Stromal cell of bone marrow (primary cell): ENCODE measurements at places on chromosomes 4 and X.

DNA sequence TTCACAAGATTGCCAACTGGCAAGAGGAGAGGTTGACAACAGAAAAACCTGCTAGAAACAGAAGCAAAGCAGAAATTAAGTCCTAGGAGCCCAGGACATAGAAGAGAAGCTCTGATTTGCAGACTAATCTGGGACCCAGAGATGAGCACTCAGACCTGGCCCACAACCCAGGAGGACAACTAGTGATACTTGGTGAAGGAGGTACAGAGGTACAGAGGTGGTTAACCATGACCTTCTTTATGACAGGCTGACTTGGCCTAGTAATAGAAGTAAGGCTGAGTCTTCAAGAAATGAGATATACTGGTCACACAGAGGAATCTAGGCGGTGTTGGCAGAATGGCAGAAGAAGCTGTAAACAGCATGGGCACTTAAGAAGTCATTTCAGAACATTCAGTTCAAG, 43.6 kb downstream of the ANXA5 start:
- no peak for DNase-seq

GRCh38 chr4:145851511-145852201, 87.0 kb downstream of the ZNF827 start:
- no peak for DNase-seq

DNA sequence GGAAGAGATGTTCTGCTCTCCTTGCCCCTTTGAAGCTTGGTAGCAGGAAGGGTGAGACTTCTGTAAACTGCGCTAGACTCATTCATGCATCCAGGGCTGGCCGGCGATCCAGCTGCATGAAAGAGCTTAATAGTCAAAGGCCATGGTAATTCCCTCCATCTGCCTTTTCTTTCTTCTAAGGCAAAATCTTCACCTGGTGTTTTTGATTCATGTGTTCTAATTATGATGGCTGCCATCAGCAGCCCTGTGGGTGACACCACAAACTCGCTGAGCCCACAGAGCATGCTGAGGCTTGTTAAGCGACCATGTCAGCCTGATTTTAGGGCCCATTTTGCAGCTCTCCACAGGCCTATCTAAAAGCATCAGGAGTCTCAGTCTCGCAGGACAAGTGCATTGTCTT, 450.1 kb upstream of the TENM3 start:
- no peak for DNase-seq

GRCh38 chr4:41009411-41009810, 204.9 kb downstream of the APBB2 start:
- peak; percentile 64 for DNase-seq

GRCh38 chr4:154741922-154742850, 1.6 kb upstream of the LRAT start:
- no peak for DNase-seq

- no peak for DNase-seq
These were observed 124.3 kb upstream of the UGT8 start for GRCh38 chr4:114474188-114474800.

DNA sequence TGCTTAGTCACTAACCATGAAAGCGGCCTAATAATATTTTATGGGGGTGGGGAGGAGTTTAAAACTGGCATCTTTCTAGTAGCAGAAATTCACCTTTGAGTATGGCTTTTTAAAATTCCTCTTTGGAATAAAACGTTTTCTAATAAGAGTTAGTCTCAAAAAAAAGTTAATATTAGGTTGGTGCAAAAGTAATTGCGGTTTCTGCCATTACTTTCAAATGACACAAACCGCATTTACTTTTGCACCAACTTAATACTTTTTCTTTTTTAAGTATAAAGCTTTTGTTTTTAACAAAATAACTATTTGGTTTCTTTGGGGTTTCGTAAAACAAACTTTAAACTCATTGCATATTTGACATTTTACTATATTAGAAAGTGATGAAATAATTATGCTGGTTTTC, 68.4 kb downstream of the FBXO8 start:
- DNase-seq: no peak

- no peak for DNase-seq
These were observed 138.7 kb downstream of the CHRNA9 start for GRCh38 chr4:40473578-40474388.

DNA sequence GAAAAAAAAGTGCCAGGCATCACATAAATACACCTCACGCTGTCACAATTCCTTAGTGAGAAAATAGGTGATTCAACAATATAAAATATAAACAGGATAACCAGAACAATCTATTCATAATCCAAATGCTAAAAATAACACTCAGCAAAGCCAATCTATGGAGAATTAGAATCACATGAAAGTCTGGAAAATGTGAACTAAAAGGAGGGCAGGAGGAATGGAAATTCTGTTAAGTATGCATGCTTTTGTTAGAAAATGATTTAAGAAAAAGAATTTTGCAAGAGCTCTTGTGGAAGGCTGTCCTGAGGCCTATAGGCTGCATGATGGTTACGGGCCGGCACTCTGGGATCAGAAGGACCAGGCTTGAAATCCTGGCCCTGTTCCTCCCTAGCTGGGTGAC, 70.6 kb upstream of the PROM1 start:
- no peak for DNase-seq
